HuH-7 (cell line): ENCODE measurements at places on chromosomes 4 and X.
A peak's percentile ranks its signal among the peaks of the same experiment; 100 is the strongest.

GRCh38 chr4:26762650-26763049, 98.0 kb upstream of the STIM2 start:
- DNase-seq: no peak

- no peak for DNase-seq
Measured at GRCh38 chr4:14338585-14339265, 663.6 kb upstream of the CPEB2 start.

DNA sequence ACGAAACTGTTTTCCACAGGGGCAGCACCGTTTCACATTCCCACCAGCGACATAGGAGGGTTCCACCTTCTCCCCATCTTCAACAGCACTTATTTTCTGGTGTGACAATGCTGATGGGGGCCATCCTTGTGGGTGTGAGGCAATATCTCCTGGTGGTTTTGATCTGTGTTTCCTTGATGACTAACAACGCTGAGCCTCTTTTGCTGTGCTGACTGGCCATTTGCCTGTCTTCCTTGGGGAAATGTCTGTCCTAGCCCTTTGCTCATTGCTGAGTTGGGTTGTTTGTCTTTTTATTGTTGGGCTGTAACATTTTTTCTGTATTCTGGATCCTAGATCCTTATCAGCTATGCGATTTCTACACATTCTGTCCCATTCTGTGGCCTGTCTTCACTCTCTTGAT, 33.7 kb downstream of the ATP2B3 start:
- no peak for DNase-seq

DNA sequence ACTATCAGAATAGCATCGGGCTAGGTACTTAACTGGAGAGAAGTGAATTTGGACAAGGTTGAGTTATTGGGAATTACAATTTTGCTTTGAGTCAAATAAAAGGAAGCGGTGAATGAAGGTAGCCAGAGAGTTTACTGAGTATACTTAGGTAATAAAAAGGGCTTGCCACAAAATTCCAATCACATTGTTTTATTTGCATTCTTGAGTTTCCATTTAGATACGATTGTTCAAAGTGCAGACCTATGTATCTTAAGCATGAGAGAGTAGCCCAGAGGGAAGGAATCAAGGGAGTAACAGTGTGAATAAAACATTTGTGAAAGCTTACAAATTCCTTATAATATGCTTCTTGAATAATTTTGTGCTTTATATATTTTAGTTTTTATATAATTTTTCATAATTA, 102.5 kb upstream of the NDST4 start:
- no peak for DNase-seq

DNA sequence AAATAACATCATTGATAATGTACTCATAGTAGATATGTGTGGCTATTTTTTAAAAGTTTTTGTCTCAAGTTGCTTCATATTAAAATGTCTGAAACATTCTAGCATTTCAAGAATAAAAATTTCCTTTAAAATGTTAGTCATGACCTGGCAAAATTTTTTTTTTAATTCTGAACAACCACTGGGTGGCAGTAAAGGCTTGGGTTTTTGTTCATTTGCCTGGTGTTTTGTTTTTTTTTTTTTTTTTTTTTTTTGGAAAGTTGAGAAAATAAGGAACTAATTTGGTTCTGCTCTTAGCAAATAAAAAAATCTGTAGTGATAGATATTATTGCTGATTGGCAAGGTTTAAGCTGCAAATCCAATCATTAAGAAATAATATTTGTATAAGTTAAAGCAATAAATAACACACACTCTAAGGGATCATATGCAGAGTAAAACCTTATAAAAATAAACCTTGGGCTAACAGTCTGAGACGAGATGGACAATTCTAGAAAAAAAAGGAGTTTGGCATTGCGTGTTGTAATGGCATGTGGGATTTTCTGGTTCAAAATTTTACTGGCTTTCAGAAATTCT, 81.4 kb downstream of the CEP44 start:
- DNase-seq: no peak

DNA sequence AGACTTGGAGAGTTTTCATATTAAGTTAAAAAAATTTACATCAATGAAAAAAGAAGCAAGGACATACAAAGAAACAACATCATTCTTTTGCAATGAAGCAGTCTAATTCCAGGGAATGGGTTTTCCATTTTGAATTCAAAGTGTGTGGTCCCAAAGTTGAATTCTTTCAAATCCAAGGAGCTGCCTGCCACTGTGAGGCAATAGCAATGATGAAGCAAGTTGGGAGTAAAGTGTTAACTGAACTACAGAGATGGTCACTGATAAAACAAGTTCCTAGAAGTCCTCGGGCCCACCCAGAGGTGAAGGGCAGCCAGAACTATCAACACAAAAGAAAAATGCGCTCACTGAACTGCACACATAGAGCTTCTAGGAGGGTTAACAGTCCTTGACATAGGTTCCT, 115.9 kb downstream of the RAB28 start:
- DNase-seq: peak; percentile 5

GRCh38 chr4:123055943-123056342, 133.5 kb upstream of the NUDT6 start:
- DNase-seq: no peak

DNA sequence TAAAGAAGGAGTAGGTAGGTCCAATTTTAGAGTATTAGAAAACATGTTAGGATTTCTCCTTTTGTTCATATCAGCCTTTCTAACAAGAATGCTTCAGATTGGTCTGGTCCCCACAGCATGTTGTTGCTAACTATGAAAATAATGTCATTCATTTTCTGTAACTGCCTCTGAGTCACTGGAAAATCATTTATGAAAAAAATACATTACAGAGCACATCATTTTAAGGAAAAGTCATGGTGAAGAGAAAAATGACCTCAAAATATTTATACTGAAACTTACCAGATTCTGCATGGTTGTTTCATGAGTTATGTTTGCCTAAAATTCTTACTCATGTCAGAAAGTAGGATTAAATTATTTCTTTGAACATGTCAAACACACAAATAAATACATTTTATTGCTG, 35.2 kb downstream of the DTHD1 start:
- no peak for DNase-seq

- no peak for DNase-seq
Measured at GRCh38 chr4:89539797-89540711, 232.5 kb upstream of the GPRIN3 start.

GRCh38 chrX:66150163-66150562, 13.9 kb upstream of the HEPH start:
- DNase-seq: no peak

DNA sequence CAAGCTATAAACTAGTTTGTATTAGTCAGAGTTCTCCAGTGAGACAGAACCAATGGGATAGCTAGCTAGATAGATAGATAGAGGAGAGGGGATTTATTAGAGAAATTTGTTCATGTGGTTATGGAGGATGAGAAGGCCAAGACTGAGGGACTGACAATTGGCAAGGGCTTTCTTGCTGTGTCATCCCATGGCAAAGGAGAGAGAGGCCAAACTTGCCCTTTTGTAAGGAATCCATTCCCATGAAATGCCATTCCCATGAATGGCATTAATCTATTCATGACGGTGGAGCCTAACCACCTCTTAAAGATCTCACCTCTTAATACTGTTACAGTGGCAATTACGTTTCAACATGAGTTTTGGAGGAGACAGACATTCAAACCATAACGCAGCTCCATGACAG, 58.1 kb downstream of the LINC00632 start:
- DNase-seq: no peak

GRCh38 chrX:10513974-10514373, 106.4 kb downstream of the MID1 start:
- DNase-seq: no peak

GRCh38 chr4:45741897-45742296, 382.0 kb downstream of the GABRG1 start:
- no peak for DNase-seq

GRCh38 chr4:124722071-124722470, 9.5 kb upstream of the ANKRD50 start:
- DNase-seq: no peak

DNA sequence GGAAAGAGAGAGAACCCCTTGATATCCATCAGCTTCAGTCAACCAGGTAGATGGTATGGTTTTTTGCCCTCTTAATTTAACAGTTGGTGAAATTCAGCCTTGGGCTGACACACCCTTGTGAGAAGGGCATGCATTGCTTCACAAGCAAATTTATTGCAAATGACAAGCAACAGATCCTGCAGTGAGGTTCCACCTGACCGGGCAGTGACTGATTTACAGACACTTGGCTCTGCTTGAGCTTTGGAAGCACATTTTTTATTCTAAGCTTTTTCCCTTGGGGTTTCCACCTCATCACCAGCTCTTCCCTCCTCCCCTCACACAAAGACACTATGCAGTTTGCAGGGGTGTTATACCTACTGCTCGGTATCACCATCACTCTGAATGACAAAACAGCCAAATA, 28.3 kb upstream of the SERTM2 start:
- DNase-seq: no peak

DNA sequence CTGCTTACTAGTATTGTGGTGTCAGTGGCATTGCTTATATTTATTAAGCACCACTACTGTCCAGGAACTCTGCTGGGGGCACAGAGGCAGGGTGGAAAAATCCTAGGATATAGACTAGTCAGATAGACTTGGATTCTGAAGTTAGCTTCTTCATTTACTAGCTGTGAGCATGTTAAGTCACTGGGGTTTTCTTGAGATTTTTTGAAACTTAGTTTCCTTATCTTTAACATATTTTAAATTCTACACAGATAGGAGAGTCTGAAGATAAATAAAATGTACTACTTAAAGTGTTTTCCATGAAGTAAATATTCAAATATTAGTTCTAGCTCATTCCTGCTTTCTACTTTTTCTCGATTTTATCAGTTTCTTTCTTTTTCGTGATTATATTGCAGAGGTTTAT, 196.9 kb upstream of the GRID2 start:
- no peak for DNase-seq

- no peak for DNase-seq
Measured at GRCh38 chrX:108298165-108298602, 140.0 kb downstream of the COL4A6 start.

DNA sequence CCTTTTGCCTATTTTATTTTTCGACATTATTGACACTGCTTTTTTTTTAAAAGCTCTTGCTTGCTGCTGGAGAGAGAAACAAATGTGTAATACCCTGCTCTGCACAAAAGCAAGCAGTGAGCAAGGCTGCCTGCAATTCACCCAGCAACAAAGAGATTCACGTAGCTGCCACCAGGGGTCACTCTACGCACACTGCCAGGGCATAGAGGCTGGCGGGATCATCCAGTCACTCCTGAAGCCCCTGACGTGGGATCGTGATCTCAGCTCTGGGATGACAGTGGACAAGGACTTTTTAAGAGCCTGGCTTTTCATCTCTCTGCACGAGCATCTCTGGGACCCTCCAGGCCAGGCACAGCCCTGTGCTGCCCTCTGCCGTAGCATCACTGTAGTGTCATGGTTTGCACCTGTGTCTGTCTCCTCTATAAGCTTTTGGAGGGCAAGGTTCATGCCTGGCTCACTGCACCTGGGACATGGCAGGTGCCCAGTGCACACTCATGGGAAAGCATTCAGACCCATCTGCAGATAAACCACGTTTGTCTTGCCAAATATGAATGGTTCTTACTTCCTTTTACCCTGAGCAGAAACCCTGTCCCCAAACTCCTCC, 19.8 kb downstream of the C4orf50 start:
- DNase-seq: peak; percentile 81
